ENCODE measurements at places on chromosomes 5 and 9.

DNA sequence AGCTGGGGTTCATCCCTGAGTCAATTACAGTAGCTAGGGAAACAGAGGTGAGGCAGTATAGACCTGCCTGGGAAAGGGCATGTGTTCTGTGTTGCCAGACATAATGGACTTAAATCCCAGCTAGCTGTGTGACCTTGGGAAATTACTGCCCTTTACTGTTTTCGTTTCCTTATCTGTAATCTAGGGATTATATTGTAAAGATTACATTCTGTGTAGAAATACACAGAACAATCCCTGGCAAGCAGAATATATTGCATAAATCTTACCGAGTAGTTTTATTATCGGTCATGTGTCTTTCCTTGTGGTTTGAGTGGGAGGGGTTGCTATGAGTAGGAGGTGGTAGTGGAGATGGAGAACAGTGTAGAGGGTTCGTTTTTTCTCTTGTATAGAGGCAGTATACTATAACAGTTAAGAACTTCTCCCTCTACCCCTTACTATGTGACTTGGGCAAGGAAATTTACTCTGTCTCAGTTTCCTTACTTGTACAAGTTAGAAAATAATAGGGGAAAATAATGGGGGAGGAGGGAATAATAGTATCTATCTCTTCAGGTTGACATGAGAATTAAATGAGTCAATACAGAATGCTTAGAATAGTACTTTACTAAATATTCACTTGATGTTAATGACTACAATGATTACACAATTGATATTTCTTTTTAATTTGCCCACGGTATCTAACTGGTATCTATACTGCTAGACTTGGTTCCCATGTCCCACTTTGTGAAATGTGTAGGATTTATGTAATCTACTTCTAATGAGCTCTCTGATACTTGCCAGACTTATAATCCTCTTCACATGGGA lies 7.1 kb upstream of the DMXL1 start:
- no peak for DNase-seq

DNA sequence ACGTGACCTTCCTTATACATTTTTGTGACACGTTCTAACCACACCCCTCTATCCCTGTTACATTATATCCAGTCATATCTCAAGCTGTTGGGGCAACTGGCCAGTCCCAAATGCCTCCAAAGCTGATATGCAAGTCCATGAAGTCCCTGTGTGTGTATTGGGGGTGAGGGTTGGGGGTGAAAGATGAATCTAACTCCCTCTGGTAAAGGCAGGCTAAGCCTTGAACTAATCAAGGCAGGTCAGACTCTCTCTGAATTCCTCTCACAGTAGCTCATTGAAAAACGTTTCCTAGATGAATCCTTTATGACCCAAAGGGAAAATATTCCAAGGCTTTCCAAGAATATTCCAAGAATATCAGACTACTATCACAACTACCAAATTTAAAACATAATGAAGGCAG lies 174.4 kb downstream of the MUSK start:
- DNase-seq = no peak

DNA sequence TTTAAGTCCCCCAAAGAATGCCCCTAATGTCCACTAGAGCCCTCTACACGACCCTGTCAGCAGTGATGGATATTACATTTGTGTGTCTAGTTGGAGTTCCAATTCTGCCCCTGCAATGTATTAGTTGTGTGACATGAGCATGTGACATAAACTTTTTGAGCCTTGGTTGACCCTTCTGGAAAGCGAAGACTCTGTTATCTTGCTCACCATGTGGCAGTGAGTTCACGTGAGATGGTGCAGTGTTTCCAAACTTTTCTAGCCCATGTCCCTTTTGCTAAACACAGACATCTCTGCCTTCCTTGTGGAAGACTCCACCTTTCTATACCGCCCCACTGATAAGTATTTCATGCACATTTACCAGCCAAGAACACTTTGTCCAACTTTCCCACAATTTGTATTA lies 87.0 kb upstream of the BOD1 start:
- no peak for DNase-seq

DNA sequence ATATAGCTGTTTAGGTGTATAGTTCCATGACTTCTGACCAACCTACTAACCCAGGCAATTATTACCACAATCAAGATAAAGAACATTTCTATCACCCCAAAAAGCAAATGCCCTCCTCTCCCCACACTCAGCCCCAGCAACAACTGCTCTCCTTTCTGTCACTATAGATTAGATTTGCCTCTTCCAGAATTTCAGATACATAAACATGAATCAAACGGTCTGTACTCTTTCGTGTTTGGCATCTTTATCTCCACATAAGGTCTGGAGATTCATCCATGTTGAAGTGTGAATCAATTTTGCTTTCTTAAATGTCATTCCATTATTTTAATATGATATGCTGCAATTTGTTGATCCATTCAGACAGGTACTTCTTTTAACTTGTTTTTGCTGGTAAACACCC lies 10.5 kb upstream of the GCNT1 start:
- DNase-seq = no peak

DNA sequence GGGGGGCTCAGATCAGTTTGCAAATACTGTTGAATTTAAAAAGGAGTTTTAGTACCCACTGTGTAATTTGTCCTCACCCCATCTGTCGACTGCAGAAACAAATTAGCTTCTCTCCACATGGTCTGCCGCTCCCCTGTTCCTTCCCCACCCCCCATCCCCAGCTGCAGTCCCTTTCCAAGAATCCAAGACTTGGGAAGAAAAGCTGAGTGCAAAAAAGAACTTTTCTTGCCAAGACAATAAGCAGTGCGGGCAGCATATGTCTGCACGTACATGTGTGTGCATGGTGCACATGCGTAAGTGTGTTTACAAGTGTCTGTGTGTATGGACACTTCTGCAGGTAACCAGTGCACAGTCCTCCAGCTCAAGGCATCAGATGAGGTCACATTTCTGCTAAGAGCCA lies 125.7 kb upstream of the SMIM23 start:
- DNase-seq = no peak

GRCh38 chr5:178196281-178196812 lies 8.0 kb upstream of the HNRNPAB start:
- DNase-seq = no peak

- no peak for DNase-seq
Observed at GRCh38 chr5:33420946-33421345, 19.8 kb upstream of the TARS1 start.
